ENCODE measurements at places on chromosomes 12 and 14. TPM values are rescaled to one million over a fixed set of nuclear protein-coding genes. Genes with fewer than 3 reads are reported as not detected.

CPNE6 gene
- total RNA-seq = not detected

ENDOU gene
- total RNA-seq = not detected

PPHLN1 gene
- 67.6 TPM for total RNA-seq

GLI1 gene
- total RNA-seq = 3.0 TPM

GPHB5 gene
- not detected for total RNA-seq

LRRC43 gene
- total RNA-seq = not detected

KRT3 gene
- 0.33 TPM for total RNA-seq

PTPRO gene
- total RNA-seq = not detected

ZNF891 gene
- total RNA-seq = 0.98 TPM

PDE3A gene
- total RNA-seq = 2.0 TPM

ZDHHC22 gene
- total RNA-seq = 0.15 TPM

NEUROD4 gene
- not detected for total RNA-seq

TOMM20L gene
- not detected for total RNA-seq

TFCP2 gene
- 23.2 TPM for total RNA-seq

ALX1 gene
- total RNA-seq = not detected

RABGGTA gene
- total RNA-seq = 39.2 TPM

TMEM132D gene
- total RNA-seq = not detected

CCDC38 gene
- total RNA-seq = not detected

RPAP3 gene
- total RNA-seq = 20.3 TPM

SPIC gene
- not detected for total RNA-seq

TMEM179 gene
- not detected for total RNA-seq

GPR65 gene
- total RNA-seq = not detected

MYF6 gene
- total RNA-seq = not detected

EXD2 gene
- 19.0 TPM for total RNA-seq

CMKLR1 gene
- not detected for total RNA-seq

CIPC gene
- total RNA-seq = 26.6 TPM

TEX52 gene
- not detected for total RNA-seq

IGF1 gene
- not detected for total RNA-seq

GTF2H3 gene
- total RNA-seq = 37.6 TPM

CLEC4A gene
- not detected for total RNA-seq

MYO1H gene
- not detected for total RNA-seq

UNC119B gene
- total RNA-seq = 15.9 TPM

ADAM21 gene
- total RNA-seq = 0.80 TPM

ADCY6 gene
- total RNA-seq = 19.0 TPM

TMEM132C gene
- not detected for total RNA-seq

BCDIN3D gene
- 4.5 TPM for total RNA-seq

UBE2N gene
- 205 TPM for total RNA-seq

PLA2G1B gene
- total RNA-seq = not detected

KERA gene
- not detected for total RNA-seq

NGB gene
- total RNA-seq = not detected

EML5 gene
- total RNA-seq = 0.66 TPM

Measured in PC-3 (cell line).